ENCODE measurements at places on chromosomes 13 and 19.

DNA sequence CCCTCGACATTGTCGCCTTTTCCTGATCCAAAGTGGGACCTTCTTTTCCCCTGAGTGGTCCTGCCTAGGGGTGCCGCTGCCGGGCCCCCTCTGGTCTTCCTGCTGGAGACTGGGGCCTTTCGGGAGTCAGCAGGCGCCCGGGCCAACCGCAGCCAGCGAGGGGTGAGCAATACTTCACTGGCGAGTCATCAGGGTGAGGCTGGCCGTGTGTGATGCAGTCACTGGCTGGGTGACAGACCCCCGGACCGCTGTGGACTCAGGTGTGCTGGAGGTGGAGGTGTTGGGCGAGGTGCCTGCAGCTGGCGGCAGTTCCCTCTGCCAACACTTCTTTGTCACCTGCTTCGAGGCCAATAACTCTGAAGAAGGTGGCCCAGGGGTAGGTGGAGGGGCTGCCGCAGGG, 1.5 kb upstream of the CGB5 start:
- no peak for DNase-seq

DNA sequence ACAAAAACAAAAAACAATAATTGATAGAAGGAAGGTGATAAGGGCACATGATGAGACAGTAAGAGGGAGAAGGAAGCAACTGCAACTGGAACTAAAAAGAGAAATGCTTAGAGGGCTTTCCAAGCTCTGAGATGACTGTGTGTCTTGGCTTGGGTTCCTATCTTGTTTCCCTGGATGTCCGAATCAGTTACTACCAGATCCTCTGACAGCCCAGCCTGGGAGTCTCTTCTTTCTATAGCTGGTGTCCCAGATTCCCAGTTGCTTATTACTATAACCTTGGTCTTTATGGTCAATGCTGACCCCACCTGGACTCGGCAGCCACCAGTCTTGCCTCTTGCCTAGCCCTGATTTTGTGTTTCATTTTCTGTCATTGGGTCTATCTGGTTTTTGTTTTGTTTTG, 116.4 kb downstream of the RFC3 start:
- no peak for DNase-seq

GRCh38 chr13:114144606-114145244, 12.3 kb upstream of the RASA3 start:
- no peak for DNase-seq

- DNase-seq, result no peak
Observed at GRCh38 chr19:38049105-38049649, 142.2 kb downstream of the SIPA1L3 start.

DNA sequence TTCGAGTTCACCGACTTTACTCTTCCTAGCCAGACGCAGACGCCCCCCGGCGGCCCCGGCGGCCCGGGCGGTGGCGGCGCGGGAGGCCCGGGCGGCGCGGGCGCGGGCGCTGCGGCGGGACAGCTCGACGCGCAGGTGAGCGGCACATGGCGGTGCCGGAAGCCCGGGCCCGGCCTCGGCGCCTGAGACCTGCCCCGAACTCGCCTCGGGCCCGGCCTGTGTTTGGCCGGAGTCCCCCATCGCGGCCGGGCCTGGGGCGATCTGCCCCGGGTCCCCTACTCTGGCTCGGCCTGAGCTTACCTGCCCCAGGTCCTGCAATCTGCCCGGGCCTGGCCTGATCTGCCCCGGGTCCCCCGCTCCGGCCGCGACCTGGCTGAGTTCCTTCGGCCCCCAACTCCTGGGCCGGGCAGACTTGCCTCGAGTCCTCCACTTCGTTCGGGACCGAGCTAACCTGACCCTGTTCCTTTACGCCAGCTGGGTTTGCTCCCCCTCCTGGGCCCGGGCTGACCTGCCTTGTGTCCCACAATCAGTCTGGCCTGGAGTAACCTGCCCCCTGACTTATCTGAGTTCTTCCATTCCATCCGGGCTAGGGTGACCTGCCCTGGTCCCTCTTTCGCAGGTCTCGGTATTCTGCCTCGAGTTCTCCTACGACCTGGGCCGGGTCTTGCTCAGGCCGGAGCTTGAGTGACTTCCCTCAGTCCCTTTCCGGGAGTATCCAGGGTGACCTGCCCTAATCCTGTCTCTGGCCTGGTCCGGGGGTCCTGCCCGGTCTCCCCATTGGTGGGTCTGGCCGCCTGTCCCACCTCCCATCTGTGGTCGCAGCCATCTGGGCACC, 764 bp downstream of the UPF1 start:
- no peak for DNase-seq

GRCh38 chr13:29505511-29505910, 90.0 kb downstream of the SLC7A1 start:
- no peak for DNase-seq

DNA sequence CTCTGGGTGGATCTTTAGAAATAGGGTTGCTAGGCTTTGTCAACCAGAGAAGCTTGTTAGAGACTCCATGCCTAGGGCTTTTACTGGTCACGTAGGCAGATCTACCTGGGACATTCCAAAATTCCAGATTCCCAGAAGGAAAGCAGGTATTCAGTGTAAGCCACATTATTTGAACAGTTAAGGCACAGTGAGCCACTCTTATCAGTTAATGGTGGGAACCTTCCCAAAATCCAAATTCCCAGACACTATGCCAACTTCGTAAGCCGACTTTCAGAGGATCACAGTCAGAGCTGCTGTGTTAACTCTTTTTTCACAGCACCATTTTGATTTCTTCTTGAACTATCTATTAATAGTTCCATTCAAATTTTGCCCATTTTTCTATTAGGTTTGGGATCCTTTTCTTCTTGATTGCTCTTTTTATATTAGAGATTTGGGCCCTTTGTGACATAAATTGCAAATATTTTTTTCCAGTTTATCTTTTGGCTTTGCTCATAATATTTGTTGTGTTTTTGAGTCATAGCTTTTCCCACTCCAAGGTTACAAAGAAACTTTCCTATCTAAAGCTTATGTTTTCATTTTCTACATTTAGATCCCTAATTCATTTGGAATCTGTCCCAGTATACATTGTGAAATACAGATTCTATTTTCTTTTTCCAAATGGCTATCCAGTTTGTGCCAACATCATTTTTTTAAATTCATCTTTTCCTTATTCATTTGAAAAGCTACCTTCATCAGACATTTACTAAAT, 77.3 kb downstream of the DHRS12 start:
- no peak for DNase-seq

DNA sequence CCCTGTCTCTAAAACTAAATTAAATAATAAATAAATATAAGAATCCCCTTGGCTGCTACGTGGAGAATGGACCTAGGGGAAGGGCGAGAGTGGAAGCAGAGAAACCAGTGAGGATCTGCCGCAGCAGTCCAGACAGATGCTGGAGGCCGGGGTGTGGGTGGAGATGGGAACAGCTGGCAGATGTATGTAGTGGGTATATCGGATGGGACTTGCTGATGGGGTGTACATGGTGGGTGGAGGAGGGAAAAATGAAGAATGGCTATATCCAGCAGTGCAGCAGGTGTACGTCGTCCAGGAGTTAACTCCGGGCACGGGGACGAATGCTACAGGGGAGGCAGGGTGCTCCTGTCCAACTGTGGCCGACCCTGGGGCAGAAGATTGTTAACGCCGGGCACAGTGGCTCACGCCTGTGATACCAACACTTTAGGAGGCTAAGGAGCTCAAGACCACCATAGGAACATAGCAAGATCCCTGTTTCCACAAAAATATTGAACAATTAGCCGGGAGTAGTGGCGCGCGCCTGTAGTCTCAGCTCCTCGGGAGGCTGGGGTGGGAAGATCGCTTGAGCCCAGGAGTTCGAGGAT, 654 bp downstream of the CEP89 start:
- DNase-seq, result no peak

GRCh38 chr13:45921162-45921736, 69.7 kb upstream of the SIAH3 start:
- no peak for DNase-seq

DNA sequence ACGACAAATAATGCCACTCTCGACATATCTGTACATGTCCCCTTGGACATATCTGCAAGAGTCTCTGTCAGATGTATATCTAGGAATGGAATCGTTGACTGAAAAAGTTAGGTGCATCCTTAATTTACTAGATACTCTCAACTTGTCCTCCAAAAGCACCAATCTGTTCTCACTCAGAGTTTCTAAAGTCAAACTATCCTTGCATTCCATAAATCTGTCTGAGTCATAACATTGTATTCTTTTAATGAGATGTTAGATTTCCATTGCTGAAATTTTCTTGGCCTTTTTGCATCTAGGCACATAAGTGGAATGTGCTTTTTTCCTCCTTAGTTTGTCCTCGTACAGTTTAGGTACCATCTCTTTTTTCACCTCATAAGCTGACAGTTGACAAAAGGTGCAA, 139.8 kb downstream of the PTPRS start:
- DNase-seq, result no peak

DNA sequence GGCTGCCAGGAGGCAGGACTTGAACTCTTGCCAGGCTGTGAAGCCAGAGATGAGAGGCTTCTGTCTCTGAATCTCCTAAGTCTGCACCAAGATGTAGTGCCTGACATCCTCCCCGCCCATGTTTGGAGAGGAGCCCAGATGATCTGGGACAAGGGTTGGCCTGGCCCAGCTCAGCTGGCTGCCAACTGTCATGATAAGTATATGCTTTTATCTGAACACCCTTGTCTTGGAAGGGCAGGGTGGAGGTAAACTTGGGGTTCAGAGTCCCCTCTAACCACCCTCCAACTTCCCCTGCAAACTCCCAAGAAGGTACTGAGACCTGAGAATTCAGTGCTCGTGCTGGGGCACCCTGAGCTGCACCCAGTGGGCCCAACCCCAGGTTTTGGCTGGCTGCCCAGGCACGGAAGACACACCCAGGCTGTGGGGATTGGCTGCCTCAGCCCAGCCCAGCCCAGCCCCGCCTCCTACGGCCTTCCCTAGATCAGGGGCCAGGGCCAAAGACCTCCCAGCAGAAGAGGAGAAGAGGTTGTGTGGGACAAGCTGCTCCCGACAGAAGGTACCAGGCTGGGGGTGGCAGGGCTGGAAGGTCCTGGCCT, at the start of gene CYP4F12:
Gene CYP4F12, plus strand, starts transcription at position 508 of the 596 bp plus-strand sequence. CDS start 443 bp downstream, outside the sequence.
- DNase-seq, result no peak

DNA sequence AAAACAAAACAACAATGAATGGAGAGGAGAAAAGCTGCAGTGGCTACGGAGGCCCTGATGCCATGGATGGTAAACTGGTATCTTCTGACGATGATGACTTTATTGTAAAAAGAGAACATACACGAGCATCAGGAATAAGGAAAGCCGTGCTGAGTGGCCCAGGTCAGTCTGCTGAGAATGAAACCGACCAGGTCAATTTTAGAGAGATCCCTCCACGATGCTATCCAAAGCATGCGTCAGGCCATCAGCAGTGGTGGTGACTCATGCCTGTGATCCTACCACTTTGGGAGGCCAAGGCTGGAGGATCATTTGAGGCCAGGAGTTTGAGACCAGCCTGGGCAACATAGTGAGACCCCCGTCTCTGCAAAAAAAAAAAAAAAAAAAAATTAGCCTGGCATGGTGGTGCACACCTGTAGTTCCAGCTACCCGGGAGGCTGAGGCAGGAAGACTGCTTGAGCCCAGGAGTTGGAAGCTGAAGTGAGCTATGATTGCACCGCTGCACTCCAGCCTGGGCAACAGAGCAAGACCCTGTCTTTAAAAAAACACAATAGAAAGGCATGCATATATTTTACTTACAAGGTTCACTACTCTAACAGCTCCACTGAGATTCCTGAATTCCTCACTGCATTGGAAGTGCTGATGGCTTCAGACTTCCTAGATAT, 62.3 kb downstream of the GADD45B start:
- no peak for DNase-seq

DNA sequence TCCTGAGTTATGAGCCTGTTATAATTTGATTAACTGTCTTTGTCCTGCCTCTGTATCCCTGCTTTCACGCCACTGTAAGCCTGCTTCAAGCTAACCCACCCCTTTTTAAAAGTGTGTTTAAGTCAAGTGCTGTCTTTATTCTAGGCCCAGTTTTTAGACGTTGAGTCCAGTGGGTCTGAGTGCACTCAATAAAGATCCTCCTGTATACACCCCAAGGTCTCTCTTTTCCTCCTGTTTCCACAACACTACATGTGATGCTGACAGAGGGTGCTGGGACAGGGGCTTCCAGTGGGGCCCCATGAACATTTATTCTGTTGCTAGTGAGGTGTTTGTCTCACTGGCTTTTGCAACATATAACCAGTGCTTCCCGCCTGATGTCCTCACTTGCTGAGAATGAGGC, 6.7 kb upstream of the F2RL3 start:
- DNase-seq, result no peak

DNA sequence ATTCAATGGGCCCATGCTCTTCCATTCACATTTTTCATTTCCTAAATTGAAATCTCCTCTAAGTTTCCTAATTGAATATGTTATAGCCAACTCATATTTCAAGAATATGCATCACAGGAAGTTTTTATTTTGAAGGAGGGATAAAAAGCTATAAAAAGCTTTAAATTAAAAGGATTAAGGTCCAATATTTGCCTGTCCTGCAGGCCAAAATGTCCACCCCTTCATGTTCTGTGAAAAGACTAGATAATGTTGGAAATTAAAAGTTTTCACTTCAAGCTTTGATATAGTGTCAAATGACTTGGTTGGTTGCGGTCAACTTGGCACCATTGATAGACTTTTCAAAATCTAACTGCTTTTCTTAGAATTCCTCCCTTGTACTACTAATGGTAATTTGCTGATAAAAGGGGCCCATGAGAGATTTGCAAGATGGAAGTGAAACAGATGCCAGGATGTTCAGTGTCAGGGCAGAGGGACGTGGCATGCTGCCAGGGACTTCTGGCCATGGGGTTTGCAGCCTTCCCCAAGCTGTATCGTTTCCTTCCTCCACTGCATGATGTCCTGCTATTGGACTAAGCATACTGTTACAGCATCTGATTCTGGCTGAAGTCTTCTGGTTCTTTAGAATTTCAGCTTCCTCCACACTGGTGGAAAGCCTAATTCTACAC, 547.3 kb upstream of the MIR17HG start:
- DNase-seq, result no peak

GRCh38 chr13:95301183-95301967, at the start of gene ABCC4:
ABCC4 (minus strand) TSS chr13:95301451; CDS start chr13:95301314, 137 bp downstream.
- DNase-seq, result no peak

GRCh38 chr19:13727798-13728197, 36.5 kb upstream of the MRI1 start:
- no peak for DNase-seq

- DNase-seq, result no peak
Observed at GRCh38 chr13:76414320-76414719, 471.9 kb downstream of the KCTD12 start.

DNA sequence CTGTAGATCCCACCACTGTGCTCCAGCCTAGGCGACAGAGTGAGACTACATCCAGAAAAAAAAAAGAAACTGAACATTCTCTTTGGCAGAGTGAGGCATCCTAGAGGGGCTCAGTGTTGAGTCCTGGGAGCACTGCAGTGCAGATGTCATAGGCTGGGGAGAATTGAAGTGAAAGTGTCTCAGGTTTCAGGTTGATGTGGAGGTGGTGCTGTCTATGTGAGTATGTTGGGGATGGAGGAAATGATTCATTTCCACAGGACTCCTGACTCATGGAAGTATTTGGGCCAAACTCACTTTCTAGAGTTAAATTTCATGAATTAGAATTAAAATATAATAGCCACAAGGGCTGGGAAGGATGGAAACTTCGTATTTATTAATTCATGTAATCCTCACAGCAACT, 134.4 kb upstream of the TSC22D1 start:
- DNase-seq, result no peak

All from NCI-H2107 (cell line).